NCI-H1930 (cell line): ENCODE measurements at places on chromosomes 6 and 20.

DNA sequence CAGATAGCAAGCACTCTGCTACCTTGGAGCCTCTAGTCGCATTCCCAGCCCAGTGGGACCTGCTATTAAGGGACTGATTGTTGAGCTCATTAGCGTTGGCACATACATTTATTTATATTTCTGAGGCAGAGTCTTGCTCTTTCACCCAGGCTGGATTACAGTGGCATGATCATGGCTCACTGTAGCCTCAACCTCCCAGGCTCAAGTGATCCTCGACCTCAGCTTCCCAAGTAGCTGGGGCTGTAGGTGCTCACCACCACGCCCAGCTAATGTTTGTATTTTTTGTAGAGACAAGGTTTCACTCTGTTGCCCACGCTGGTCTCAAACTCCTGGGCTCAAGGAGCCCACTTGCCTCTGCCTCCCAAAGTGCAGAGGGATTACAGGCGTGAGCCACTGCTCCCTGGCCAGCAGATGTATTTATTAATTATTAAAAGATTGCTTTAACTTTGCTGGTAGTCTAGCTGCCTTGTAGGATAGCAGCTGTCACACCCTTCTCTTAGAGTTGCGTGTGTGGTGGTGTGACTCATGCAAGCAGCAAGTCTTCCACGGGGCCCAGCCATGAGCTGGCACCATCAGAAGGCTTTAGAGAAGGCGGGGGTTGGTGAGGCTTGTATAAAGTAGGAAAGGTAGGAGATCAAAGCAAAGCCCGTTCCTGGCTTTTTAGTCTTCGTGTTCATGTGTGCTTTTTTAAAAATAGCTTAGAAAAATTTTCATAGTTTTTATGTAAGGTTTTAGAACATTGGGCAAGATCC, 16.5 kb downstream of the ACTR5 start:
- no peak for DNase-seq

GRCh38 chr6:51365566-51365965, 546.9 kb downstream of the TFAP2B start:
- no peak for DNase-seq

GRCh38 chr6:90787446-90787845, 200.6 kb upstream of the MAP3K7 start:
- DNase-seq, result no peak

- no peak for DNase-seq
These were observed 56.9 kb downstream of the JPH2 start for GRCh38 chr20:44129911-44130718.

- peak; percentile 89 for DNase-seq
These were observed 19.5 kb downstream of the ZNF311 start for GRCh38 chr6:28985462-28986164.

DNA sequence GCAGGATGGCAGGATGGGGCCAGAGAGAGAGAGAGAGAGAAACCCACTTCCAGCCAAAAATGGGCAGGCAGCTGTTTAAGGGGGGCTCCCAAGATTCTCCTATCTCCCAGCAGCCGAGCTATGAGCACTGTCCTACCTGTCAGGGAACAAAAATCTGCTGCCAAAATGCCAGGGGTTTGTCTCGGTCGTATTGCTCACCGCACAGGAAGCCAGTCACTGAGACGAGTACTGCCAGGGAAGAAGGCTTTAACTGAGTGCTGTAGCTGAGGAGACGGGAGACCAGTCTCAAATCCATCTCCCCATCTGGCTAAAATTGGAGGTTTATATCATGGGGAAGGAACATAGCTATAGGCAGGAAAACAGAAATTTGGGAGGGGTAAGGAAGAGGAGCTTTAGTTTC, 22.3 kb downstream of the GGTLC1 start:
- DNase-seq, result no peak

DNA sequence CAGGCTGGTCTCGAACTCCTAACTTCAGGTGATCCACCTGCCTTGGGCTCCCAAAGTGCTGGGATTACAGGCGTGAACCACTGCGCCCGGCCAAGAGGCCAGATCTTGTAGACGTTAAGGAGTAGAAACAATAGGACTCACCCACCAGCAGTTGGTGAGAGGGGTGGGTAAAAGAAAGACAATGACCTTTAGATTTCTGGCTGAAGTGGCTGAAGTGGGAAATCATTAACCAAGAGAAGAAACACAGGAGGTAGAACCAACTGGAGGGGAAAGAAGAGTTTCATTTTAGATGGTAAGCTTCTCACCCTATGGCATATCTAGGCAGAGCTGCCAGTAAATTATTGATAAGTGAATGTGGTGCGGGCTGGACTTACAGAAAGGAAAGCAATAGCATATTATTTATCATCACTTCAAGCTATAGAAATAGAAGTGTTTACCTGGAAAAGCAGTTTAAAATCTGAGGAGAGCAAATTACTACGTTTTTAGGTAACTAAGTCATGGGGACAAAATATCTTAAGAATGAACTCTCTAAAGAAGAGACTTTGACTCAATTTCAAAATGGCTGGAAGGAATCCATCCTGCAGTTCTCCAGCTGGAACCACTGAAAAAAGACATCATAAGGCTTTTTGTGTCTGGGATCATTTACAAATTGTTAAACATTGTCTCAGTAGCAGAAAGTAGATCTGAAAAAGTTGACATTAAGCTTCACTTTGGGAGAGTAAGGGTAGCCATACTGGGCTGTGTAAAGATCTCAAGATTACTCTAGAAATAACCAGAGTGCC, 109.6 kb downstream of the ALDH8A1 start:
- no peak for DNase-seq

- DNase-seq, result no peak
These were observed 19.6 kb upstream of the CLIC5 start for GRCh38 chr6:46035242-46035641.

DNA sequence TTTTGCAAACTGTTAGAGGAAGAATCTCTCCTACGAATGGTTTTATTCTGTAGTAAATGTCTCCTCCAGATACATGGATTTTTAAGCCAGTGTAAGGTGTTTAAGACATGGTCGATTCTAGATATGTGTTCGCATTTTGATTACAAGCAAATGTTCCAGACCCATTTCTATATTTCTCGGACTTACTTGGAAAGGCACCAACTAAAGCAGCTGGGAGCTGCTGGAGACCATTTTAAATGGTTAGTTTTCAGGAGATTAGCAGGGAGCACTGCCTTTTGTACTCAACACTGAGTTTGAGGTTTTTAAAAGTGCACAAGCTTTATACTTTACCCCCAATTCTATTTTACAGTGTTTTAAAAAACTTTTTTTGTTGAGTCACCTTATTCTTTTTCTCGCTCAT, 857.0 kb downstream of the KIF16B start:
- DNase-seq, result no peak

DNA sequence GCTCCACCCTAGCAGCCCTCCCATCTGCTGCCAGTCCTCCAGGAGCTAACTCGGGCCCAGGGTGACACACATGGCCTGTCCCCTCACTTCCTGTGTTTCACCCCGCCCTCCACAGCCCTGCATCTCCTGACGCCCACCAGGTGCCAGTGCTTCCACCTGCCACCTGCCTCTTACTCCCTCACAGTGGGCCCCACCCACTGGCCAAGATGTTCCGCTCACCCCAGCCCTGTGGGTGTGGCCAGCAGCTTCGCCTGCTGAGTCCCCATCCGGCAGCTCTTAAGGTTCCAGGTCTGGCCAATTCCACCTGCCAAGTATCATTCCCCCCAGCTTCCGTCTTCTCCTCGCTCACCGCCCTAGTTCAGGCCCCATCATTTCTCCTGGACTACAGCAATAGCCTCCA, 184.1 kb downstream of the MBOAT1 start:
- no peak for DNase-seq

- DNase-seq, result no peak
These were observed 71.2 kb upstream of the NAA20 start for GRCh38 chr20:19945732-19946670.

DNA sequence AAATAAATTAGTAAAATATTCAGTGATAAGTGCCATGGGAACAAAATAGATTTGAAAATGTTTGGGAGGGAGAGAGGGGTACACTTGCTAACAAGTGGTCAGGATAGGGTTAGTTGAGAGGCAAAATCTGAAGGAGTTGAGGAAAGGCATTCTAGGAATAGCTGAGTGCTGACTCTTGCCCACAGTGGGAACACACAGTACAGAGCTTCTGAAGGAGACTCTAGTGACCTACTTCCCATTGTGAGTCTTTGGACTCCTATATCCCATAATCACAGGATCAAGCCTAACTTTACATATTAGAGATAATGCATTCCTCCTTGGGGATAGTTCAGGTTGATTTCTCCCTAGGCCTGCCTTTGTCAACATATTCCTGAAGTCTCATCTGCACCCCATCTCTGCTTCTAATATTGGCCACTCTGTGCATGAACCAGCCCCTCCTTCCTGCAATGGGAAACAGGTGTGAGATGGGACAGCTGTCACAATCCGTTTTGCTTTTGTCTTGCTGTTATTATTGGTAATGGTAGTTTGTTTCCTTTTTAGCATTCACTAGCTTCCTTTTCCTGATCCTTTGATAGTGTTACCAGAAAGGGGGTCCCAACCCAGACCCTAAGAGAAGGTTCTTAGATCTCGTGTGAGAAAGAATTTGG, 2.6 kb upstream of the TRIM38 start:
- no peak for DNase-seq

DNA sequence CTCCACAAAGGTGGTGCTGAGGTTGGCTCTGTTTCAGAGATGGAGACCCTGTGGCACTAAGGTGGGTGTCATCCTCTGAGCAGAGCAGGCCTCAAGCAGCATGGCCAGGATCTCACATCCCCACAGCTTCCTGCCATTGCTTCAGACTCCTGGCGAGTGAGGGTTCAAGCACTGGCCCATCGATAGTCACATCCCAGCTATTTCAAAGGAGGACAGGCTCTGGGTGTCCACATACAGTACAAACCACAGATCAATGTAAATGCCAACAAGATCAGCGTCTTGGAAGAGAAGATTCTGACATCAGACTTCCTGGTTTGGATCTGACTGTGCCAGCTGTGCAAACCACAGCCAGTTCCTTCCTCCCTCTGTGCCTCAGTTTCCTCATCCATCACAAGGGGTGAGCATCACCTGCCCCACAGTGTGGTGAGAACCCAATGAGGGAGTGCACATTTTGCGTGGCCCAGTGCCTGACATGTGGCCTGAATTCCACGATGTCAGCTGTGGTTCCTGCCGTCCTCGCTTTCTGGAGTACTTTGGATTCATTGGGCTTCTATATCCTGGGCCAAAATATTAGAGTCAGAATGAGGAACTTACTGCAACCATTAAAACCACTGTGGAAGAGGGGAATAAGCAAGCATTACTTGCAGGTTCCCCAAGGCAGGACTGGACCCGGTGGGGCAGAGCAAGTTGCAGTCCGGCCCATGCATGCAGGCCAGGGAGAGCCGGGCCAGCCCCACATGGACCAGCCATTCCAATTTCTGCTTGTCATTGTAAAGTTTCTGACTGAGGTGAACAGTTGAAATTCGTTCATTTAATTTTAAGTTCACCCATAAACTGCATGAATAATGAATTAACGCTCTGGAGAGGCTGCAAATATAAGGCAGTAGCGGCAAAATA, 236.0 kb downstream of the TTLL2 start:
- DNase-seq, result no peak

- no peak for DNase-seq
These were observed 11.0 kb upstream of the SIM1 start for GRCh38 chr6:100475554-100476320.

- DNase-seq, result no peak
These were observed 43.0 kb upstream of the SYNCRIP start for GRCh38 chr6:85685713-85686112.

- no peak for DNase-seq
These were observed 30.9 kb downstream of the HEBP2 start for GRCh38 chr6:138434925-138435324.

- DNase-seq, result no peak
These were observed 300.4 kb downstream of the TAF4 start for GRCh38 chr20:61765081-61765870.

DNA sequence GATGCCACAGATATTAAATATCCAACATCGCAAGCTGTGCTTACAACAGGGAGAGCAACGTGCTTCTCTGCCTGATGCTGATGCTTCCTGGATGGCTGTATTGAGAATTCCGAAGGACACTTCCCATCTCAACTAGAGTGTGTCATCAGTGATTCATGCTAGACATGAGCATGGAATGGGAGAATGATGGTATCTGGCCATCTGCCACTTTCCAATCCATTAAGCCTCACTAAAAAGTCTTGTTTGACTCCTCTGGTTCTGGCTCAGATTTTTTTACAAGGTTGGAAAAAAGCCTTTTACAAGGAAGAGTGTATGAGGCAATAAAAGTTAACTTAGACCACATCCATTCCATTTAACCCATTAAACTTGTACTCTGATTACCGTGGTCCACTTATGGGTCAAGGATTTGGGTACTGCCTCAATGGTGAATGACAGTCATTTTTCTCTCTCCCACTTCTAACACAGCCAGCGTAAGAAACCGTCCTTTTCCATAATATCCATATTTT, 265.3 kb downstream of the UST start:
- no peak for DNase-seq

GRCh38 chr6:36263390-36264000, 6.4 kb upstream of the PNPLA1 start:
- no peak for DNase-seq

GRCh38 chr6:34667481-34668238, 28.9 kb downstream of the ILRUN start:
- DNase-seq, result no peak

DNA sequence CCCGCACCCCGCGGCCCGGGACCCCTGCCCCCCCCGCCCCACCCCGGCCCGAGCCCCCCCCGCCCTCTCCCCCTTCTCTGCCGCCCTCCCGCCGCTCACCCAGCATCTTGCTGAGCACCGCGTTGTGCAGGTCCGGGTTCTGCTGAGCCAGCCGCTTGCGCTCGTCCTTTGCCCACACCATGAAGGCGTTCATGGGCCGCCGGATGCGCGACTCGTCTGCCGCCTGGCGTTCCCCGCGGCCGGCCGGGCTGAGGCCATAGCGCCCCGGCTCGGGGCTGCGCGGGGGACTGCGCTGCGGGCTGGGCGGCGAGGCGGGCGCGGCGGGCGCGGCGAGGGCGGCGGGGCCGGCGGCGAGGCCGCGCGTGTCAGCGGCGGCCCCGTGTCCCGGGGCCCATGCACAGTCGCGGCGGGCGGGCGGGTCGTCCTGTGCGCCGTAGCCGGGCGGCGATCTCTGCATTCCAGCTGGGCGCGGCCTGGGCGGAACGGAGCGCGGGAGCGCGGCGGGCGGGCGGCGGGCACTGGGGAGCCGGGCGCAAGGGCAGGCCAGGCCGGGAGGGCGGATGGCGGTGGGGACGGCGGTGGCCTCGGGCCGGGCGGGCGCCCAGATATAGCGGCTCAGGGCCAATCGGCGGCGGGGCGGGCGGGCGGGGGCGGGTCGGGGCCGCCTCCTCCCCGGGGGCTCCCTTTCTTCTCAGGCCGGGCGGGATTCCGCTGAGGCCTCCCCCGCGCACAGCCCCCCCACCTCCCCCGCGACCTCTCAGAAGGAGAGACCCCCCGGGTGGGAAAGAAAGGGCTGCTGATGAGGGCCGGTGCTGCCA, at the start of gene SOX18:
TSS of gene SOX18 (minus strand) at position 580 of the 818 bp plus-strand sequence. CDS start at position 457, 123 bp downstream.
- DNase-seq, result no peak

GRCh38 chr6:29553268-29554057, 6.1 kb downstream of the UBD start:
- DNase-seq, result peak; percentile 15

GRCh38 chr20:58025233-58025632, 203.2 kb downstream of the ANKRD60 start:
- DNase-seq, result no peak

- no peak for DNase-seq
These were observed 19.0 kb downstream of the PACSIN1 start for GRCh38 chr6:34484899-34485298.

GRCh38 chr20:35767683-35768481, 3.9 kb upstream of the PHF20 start:
- DNase-seq, result no peak

GRCh38 chr6:80437221-80437620, 330.8 kb downstream of the BCKDHB start:
- no peak for DNase-seq

GRCh38 chr6:157464653-157465535, 83.9 kb downstream of the ZDHHC14 start:
- no peak for DNase-seq

- DNase-seq, result no peak
These were observed 3.2 kb downstream of the RIMS4 start for GRCh38 chr20:44807051-44807683.
